Suprapubic skin (tissue), 4 donors: ENCODE measurements at places on chromosomes 6 and 20. TPM values are rescaled to one million over a fixed set of nuclear protein-coding genes. Genes with fewer than 3 reads are reported as not detected.

DNA sequence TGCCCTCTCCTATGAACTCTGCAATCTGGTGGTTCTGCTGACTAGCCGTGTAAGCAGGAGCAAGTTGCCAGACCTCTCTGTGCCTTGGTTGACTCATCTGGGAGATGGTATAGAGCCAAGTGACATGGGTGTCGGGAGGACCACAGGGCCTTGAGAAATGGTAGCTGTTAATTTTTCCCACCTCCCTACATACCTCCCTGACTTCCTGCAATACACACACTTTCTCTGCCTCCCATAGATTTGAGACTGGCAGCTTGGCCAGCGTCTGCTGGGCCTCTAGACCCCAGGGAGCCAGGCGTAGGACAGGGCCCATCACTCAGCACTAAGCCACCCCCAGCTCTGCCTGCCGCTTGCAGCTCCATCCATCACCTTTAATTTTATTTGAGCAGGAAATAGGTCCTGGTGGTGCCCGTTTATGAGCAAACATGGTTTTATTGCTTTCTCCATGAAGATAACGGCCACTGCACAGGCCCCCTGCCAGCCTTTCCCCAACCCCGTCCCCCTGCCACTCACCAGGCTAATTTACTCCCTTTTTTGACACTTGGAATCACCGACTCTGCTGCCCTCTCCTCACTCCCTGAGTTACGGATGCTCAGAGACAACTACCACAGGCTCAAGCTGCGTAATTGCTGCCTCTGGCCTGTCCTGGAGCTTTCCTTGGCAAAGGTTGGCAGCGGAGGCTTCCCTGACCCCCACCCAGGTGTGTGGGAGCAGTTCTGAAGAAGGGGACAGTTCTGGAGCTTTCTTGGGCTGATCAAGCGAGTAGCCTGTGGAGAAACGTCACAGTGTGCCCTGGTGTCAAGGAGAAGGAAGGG, 11.1 kb downstream of the GLP1R start:
- DNase-seq = no peak

DNA sequence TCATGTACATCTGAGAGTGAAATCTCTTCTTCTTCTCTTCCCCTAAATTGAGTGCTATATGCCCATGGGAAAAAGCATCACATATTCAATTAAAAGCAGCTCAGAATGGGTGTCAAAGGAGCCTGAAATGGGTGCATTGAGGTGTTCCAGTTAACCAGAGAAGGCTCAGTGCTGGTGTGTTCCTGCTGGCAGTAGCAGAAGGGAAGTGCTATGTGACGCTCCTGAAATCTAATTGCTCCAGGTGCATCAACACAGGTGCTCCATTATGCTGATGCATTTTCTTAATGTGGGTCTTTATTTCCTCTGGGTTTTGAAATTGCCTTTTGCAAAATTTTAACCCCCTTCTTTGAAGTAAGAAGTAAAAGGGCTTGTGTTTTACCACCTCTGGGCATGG, 17.9 kb downstream of the SLC22A2 start:
- no peak for DNase-seq

- DNase-seq = no peak
Observed at GRCh38 chr6:14092838-14093789, 24.5 kb upstream of the CD83 start.

- no peak for DNase-seq
Observed at GRCh38 chr6:33589392-33589730, 9.3 kb upstream of the BAK1 start.

DNA sequence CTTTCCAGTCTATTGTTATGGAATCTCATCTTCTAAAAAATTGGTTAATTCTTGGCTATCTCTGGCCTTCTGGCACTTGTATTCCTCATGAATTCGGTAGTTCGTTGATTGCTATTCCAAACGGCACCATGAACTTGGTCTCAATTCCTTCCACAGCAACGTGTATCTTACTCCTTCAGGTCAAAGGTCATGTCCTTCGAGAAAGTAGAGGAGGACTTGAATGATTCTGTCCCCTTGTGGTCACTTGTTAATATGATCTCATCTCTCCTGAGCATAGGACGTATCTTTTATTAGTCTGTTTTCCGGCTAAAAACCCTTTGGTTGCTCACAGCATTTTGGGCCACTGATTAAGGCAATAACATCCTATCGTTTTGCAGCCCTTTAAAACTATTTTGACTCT, 9.4 kb downstream of the TLDC2 start:
- DNase-seq = no peak

The EBF4 gene
- total RNA-seq = 6.6 TPM

The SEC63 gene
- 31.6 TPM for total RNA-seq
